ENCODE measurements at places on chromosomes 12 and 14. TPM values are rescaled to one million over a fixed set of nuclear protein-coding genes. Genes with fewer than 3 reads are reported as not detected.

The GPRC5D gene
- total RNA-seq: not detected

The RNFT2 gene
- 0.54 TPM for total RNA-seq

The PLEKHD1 gene
- total RNA-seq: not detected

The TNFRSF1A gene
- total RNA-seq: 150 TPM

The TMEM30B gene
- total RNA-seq: 3.4 TPM

The TNFAIP2 gene
- total RNA-seq: 51.6 TPM

The KLRB1 gene
- 0.20 TPM for total RNA-seq

The SLC6A12 gene
- not detected for total RNA-seq

Measured in gastroesophageal sphincter (tissue), 4 donors.